ENCODE measurements at places on chromosomes 2 and 18.
A peak's percentile ranks its signal among the peaks of the same experiment; 100 is the strongest.

DNA sequence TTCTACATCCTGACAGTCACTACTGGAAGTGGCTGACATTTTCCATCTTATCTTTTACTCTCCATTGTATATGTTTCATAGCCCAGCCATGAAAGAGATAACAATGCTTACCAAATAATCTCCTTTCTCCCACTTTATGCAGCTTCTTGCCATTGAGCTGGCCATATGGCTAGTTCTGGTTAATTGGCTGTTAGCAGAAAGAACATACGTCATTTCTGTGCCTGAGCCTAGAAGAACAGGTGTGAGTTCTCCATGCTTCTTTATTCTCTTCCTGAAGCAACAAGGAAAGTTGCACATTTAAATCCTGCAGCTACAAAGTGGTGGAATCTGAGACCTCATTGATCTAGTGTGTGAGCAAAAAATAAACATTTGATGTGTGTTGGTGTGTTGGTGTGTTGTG, 82.0 kb upstream of the FSHR start:
- DNase-seq: no peak

DNA sequence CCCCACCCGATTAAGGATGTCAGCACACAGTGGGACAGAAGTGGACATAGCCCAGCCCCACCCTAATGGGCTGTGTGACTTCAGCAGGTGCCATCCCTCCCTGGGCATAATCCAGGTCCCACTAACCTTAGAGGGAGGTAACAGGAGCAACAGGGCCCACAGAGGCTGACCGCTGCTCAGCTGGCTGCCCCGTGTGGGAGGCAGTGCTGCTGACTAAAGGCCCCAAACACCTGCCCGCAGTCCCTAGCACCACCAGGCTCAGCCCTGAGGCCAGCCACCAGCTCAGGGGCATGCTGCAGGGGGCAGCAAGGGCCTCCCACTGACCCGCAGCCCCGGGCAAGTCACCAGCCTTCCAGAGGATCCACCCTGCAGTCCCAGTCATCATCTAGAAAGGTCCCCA, 14.6 kb downstream of the BIN1 start:
- no peak for DNase-seq

GRCh38 chr18:58361212-58361611, 267.7 kb downstream of the ALPK2 start:
- no peak for DNase-seq

DNA sequence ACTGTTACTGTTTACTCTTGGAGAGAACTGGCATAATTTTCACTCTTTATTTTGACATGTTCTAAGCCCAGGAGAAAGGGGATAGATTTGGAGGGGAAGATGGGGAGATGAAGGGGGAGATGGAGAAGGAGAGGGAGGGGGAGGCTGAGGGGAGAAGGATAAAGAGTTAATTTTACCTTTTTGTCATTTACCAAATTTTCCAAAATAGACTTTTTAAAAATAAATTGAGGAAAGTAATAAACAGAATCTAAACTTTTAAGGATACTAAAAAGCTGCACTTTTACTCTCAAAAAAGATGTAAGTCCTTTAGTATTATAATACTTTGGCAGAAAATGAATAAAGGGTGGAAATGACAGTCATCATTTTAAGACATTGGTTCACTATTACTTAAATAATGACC, 12.3 kb downstream of the MMADHC start:
- DNase-seq: no peak

GRCh38 chr18:54871231-54871630, 43.0 kb downstream of the RAB27B start:
- DNase-seq: peak; percentile 26

GRCh38 chr2:101251844-101252407, 760 bp upstream of the CNOT11 start:
- no peak for DNase-seq

All from BE2C (cell line).